ENCODE measurements at places on chromosomes 4 and X.

GRCh38 chr4:140078366-140078765 is 75.6 kb downstream of the MAML3 start:
- DNase-seq, result no peak

- DNase-seq, result no peak
Measured at GRCh38 chrX:96379951-96380350, 304.7 kb upstream of the DIAPH2 start.

- DNase-seq, result no peak
Measured at GRCh38 chr4:20554134-20554533, 146.1 kb upstream of the PACRGL start.

- no peak for DNase-seq
Measured at GRCh38 chrX:12378253-12378652, 240.0 kb downstream of the FRMPD4 start.

DNA sequence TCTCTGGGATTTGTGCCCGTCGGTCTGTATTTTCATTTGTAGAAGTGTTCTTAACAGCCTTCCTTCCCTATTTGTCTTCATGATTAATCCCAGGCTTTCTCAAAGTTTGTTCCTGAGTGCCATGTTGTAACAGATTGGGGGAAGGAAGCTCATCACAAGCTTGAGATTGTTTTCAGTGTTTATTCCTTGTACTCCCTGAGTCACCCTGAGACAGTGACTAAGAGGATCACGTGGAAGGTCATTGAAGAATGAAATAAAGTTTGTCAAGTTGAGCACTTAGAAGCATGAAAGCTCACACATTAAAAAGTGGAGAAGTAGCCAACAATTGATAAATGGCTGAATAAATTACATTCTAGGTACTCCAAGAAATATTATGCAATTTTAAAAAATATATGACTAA is 153.5 kb upstream of the FAM241A start:
- DNase-seq, result no peak

DNA sequence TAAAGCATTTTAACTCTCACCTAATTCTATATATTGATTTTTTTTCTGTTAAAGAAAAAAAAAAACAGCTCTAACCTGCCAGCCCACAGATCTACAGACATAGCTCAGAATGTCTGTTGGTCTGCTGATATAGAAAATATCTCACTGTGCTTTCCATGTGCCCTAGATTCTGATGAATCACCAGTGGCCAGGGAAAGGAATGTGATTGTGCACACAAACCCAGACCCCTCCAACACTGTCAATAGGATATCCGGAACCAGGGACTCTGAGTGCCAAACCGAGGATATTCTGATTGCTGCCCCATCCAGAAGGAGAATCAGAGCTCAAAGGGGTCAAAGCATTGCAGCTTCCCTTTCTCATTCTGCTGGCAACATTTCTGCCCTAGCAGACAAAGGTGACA is 12.1 kb upstream of the SCML1 start:
- no peak for DNase-seq
